Hematopoietic multipotent progenitor cell treated with erythropoietin and hydrocortisone succinate and interleukin-3 and kit ligand, for 15 days (in vitro differentiated cells): ENCODE measurements at places on chromosomes 3 and 15.

DNA sequence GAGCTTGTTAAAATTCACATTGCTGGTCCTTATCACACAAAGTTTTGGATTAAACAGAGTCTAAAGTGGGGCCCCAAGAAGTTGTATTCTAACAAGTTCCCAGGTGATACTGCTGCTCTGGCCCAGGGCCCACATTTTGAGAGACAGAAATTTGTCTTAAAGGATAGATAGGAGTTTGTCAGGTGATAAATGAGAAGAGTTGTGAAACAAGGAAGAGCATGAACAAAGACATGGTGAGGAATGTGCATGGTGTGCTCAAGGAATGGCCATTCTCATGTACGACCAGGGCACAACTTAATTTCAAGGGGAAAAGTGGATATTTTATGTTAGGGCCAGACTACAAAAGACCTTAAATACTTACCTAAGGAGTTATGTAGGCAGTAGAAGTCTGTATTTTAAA, 75.6 kb downstream of the GPR156 start:
- no peak for DNase-seq

- no peak for DNase-seq
These were observed 126.0 kb downstream of the MYLK start for GRCh38 chr3:123758081-123758564.

DNA sequence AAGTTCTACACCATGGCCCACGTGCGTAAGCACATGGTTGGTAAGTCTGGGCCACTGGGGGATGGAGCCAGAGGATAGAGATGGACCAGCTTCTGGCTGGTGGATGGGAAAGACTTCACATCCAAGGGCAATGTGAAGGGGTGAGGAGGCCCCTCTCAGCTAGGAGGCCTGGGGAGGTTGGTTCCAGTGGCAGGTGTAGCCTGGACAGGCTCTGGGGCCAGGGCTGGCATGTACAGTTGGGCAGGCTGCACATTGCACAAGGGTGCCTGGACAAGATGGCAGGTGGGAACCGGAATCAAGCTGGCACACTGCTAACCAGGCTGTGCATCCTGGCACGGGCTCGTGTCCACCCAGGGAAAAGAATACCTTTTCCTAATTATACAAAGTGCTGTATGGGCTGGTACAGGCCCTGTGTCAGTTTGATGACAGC, 8.1 kb downstream of the ZBTB47 start:
- DNase-seq, result no peak

- DNase-seq, result no peak
These were observed at the start of gene GPR15 for GRCh38 chr3:98531622-98532274. GPR15 (plus strand) TSS chr3:98531978; CDS start chr3:98532034, 56 bp downstream.
